ENCODE measurements at places on chromosomes 11 and 22.

DNA sequence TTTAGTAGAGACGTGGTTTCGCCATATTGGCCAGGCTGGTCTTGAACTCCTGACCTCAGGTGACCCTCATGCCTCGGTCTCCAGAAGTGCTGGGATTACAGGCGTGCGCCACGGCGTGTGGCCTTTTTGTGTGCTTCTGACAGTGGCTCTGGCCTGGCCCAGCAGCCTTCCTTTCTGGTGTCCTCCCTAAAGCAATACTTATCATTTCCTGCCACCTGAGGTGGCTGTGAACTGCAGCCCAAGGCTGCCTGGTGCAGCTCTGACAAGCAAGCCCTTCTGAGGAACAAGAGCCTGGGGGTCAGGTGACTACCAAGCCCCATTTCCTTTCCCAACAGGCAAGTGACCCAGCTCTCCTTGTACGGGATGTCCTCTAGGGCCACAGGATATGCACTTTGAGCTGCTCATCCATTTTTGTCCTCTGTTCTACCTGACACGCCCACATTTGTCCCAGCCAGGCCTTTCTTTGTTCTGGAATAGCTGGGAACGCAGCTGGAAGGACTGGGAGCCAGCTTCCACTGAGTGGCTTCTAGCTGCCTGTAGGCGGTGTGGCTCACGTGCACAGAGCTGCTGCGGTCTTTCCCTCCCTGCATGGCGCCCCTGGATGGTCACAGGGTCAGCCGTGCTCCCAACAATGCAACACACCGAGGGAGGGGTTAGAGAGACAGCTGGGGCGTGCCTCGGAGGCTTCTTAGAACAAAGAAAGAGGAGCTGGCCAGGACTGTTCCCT lies 12.3 kb upstream of the BID start:
- DNase-seq: no peak

GRCh38 chr11:87861030-87861429 lies 314.2 kb downstream of the RAB38 start:
- DNase-seq: no peak

DNA sequence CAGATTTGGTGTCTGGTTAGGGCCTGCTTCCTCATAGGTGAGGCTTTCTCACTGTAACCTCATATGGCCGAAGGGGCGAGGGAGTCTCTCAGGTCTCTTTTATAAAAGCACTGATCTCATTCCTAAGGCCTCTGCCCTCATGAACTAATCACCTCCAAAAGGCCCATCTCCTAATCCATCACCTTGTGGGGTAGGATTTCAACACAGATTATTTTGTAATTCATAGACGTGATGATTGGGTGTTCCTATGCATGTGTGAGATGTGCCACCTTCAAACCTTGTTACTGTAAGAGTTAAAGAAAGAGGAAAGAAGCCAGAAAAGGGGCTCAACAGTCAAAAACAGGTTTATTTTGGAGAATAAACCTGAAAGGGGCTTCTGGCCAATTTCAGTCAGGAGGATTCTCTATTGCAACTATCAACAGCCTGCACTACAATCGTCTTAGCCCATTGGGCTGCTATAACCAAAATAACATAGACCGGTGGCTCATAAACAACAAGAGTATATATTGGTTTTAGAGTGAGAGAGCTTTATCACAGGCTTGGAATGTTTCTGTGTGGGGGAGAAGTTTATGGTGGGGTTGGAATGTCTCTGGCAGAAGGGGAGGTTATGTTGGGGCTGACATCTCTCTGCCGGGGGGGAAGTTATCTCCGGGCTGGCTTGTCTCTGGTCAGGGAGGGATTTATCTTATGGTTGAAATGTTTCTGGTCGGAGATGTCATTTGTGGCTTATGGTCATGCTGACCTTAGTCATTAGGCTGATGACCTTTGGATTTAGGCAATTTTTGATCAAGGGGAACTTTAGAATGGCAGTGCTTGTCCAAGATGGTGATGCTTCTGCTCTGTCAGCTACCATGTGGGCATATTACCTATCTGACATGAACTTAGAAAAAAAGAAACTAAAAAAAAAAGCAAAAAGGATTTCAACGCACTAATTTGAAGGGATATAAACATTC lies 35.1 kb downstream of the CSF2RB start:
- no peak for DNase-seq

DNA sequence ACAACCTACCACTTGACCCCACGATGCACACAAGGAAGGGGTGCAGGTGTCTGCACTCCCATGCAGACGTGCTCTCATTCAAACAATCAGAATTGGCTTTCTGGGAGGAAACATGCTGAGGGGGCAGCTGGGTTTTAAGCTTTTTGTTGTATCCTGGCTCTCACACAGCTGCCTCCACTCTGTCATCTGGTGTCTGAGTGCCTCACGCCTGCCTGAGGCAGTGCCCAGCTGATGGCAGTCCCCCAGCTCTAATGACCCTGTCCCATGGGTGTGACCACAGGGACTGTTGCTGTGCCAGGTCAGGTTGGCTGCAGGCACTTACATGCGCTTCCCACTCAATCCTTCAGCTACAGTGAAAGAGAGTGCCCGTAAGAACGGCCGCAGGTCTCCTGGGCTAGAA lies 53.7 kb downstream of the ARFGAP3 start:
- DNase-seq: no peak

DNA sequence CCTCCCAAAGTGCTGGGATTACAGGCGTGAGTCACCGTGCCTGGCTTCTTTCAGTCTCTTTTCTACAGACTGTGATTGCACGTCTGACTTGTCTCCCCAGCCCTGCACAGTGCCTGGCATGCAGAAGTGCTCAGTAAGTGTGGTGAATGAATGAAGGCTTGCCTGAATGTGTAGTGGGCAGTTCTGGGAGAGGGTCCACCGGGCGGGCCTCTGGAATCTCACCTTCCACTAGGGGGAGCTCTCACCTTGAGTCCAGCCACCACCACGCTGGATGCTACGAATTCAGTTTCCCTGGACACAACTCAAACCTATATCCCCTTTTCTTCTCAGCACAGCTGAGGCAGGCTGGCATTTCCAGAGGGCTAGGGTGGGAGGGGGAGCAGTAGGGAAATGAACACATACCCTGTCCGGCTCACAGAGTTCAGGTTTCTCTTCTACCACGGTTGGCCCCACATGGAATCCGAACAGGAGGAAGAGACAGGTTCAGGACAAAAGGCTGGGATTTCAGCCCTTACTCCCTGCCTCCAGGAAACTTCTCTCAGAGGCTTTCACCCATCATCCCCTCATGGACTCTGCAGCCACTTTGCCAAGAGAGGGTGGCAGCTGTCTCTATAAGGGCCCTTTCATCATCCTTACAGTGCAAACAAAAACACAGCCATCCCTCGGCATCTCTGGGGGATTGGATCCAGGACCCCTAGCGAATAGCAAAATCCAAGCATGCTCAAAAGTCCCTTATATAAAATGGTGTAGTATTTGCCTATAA lies 86.8 kb downstream of the NECTIN1 start:
- no peak for DNase-seq

GRCh38 chr11:93532281-93532789 lies 10.9 kb downstream of the SMCO4 start:
- DNase-seq: no peak

- DNase-seq: no peak
These were observed 54.1 kb downstream of the LIF start for GRCh38 chr22:30192427-30192826.

- no peak for DNase-seq
These were observed 19.4 kb upstream of the TMA7B start for GRCh38 chr22:39940757-39941305.

GRCh38 chr22:36833073-36833472 lies 16.2 kb upstream of the PVALB start:
- DNase-seq: no peak

GRCh38 chr22:31253949-31254348 lies 38.3 kb downstream of the PIK3IP1 start:
- no peak for DNase-seq
